ENCODE measurements at places on chromosomes 2 and 18. TPM values are rescaled to one million over a fixed set of nuclear protein-coding genes. Genes with fewer than 3 reads are reported as not detected.

- peak; percentile 66 for DNase-seq
Observed at GRCh38 chr2:40130251-40130994, 321.5 kb downstream of the SLC8A1 start.

DNA sequence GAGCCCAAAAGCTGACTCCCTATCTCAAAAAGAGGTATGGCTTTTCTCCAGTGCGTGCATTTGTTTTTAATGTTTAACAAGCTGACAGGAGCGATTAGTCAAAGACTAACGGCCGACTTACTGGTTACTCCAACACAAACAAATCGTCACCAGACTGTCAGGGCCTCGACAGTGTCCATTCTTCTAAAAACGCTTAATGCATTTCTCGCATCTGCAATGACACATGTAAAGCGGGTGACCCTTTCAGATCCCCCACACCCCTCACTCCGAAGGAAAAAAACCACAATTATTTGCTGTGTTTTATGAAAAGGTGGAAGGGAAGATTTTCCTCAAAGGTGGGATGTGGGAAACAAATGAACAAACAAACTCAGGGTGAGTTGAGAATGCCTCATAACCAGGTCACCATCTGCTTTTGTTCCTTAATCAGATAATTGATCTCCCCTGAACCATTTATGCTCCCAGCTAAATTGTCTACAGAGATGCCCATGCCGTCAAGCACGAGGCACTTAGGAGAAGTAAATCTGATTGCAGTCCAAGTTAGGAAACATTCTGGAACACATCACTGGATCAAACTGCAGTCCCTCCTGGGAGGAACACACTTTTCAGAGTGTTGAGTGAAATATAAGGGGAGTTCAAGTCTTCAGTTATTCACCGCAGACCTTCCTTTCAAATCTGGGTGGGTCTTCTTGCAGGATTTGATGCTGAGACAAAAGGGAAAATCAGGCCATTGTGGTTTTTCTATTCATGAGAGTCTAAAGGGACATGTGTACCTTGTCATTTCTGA, 340.8 kb downstream of the CMPK2 start:
- DNase-seq = no peak

- DNase-seq = no peak
Observed at GRCh38 chr2:184372484-184372883, 225.8 kb upstream of the ZNF804A start.

GRCh38 chr18:37321582-37322491, 243.8 kb downstream of the CELF4 start:
- no peak for DNase-seq

DNA sequence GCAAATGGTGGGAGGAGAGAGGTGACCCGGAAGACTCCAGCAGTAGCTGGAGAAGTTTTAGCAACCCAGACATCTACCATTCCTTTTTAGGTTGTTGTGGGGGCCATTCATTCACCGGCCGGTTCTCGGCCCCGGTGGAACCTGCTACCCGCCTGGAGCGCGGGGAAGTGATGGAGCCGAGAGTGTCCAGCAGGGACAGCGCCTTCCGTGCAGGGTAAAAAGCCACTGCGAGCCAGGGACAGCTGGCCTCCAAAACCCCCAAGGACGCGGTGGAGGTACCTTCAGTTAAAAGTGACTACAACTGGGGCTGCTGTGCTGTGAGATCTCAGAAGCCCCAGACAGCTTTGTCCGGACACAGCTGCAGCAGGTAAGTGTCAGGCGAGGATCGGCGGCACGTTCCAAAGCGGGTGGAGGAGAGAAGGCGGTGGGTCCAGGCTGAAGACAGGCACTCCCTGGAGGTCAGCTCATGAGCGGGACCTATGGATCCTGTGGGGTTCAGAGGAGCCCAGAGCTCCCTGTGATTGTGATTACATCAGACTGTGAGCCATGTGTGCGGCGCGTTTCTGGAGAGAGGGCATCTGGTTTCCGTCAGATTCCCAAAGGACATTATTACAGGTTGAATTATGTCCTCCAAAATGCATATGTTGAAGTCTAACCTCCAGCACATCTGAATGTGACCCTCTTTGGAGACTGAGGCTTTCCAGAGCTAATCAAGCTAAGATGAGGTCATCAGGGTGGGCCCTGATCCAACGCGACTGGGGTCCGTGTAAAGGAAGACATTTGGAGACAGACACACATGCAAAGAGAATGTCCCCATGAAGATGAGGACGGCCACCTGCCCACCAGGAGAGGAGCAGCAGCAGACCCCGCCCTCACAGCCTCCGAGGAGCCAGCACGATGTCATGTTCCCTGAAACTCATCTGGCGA, 276.3 kb downstream of the EIPR1 start:
- DNase-seq = no peak

GRCh38 chr2:95041824-95042442, 16.4 kb downstream of the MAL start:
- DNase-seq = no peak

DNA sequence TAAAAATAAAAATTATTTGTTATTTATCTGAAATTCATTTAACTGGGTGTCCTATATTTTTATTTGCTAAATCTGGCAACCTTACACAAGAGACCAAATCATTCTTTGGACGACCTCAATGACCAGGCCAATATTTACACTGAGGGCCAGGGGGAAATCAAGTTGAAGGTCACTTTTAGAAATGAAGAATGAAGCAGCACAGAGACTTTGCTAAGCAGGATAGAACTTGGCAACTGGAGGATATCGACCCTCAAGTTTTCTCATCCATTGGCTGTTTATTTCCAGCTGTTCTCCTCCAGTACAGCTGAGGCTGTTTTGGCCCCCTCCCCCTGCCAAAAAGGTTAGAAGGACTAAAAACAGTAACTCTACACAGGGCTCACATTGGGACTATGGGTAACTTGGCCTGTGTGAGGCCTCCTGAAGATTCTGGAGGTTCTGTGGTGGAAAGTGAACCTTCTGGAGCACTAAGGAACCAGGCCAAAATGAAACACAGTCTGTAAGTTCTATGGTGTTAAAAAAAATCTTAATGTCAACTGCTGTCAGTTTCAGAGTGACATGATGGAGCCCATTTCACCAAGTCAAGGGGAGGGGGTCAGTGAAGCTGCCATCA, 32.2 kb upstream of the ZFP36L2 start:
- no peak for DNase-seq

DNA sequence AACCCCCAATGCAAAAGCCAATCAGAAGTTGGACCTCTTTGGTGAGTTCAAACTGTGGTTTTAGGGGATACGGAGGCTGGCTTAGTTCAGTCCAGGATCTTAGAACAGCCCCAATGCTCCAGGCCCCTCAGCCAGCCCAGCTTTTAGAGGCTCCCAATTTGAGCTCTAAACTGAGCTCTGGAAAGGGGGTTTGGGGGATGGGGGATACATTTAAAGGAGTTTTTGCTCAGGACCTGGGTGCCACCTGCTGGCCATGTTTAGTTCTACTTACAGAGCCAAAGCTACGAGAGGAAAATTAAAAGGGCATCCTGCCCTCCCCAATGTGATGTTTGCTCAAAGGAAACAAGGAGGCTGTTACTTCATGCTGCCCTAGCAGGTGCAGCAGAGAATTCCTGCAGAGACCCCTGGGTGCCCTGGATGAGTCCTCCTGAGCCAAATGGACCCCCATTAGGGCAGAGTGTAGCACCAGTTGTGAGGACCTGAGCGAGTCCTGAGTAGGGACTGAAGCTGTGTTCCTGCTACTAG, 15.9 kb upstream of the TMEM214 start:
- DNase-seq = peak; percentile 61

- peak; percentile 92 for DNase-seq
Observed at GRCh38 chr2:173990970-173991819, 26.0 kb upstream of the SP3 start.

GRCh38 chr2:215540658-215541057, 104.8 kb upstream of the FN1 start:
- no peak for DNase-seq

GRCh38 chr2:88233216-88233615, 63.1 kb downstream of the THNSL2 start:
- no peak for DNase-seq

DNA sequence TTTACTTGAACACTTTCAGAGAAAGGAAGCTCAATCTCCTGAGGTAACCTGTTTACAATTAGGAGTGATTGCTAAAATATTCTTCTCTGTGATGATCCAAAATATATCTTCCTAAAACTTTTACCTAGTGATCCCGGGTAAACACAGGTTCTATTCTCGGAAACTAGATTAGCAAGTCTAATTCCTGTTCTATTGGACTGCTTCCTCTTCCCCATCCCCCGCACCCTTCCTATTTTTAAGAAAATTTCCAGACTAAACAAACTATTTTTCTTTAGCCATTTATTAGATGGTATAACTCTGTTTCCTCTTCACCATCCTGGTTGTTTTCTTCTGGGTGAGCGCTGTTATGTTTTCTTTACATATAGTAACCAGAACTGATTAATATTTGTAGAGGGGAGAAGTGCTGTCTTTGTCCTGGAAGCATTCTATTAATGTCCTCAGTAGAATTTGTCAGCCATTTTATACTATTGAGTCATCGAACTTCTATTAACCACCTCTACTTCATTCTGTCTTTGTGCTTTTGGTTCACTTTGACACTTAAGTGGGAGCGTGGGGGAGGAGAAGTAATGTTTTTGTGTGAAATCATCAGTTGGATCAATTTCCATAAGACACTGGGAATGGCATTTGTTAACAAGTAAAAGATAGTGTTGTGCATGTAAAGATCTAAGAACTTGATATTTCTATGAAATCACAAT, 31.8 kb downstream of the CREB1 start:
- DNase-seq = no peak

- no peak for DNase-seq
Observed at GRCh38 chr18:63708650-63709049, 5.9 kb downstream of the SERPINB11 start.

GRCh38 chr2:110843959-110844510, 111.7 kb downstream of the ACOXL start:
- DNase-seq = no peak

GRCh38 chr2:133166031-133166430, 402.2 kb downstream of the NCKAP5 start:
- DNase-seq = no peak

- DNase-seq = no peak
Observed at GRCh38 chr2:118062669-118063068, 25.6 kb upstream of the INSIG2 start.

DNA sequence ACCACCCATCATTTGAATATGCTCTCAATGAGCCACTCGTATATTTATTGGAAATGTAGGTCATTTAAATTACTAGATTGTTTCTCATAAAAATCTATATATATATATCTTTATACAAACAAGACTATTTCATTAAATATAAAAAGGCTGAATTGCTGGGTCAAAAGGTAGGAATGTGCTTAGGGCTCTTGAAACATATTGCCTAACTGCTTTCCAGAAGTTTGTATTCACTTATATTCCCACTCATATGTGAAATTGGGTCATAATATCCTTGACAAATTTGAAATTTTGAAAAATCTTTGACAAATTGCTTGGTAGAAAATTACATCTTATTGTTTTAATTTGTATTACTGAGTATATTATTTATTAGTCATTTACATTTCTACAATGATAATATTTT, 999.8 kb upstream of the CDH2 start:
- DNase-seq = no peak

GRCh38 chr2:97715951-97716694, 2.7 kb downstream of the ZAP70 start:
- no peak for DNase-seq

- DNase-seq = no peak
Observed at GRCh38 chr18:23876921-23877320, 137.6 kb upstream of the TTC39C start.

GRCh38 chr2:11245322-11245721, 90.1 kb downstream of the SLC66A3 start:
- DNase-seq = no peak

- no peak for DNase-seq
Observed at GRCh38 chr2:46562451-46562840, 83.1 kb downstream of the TMEM247 start.

DNA sequence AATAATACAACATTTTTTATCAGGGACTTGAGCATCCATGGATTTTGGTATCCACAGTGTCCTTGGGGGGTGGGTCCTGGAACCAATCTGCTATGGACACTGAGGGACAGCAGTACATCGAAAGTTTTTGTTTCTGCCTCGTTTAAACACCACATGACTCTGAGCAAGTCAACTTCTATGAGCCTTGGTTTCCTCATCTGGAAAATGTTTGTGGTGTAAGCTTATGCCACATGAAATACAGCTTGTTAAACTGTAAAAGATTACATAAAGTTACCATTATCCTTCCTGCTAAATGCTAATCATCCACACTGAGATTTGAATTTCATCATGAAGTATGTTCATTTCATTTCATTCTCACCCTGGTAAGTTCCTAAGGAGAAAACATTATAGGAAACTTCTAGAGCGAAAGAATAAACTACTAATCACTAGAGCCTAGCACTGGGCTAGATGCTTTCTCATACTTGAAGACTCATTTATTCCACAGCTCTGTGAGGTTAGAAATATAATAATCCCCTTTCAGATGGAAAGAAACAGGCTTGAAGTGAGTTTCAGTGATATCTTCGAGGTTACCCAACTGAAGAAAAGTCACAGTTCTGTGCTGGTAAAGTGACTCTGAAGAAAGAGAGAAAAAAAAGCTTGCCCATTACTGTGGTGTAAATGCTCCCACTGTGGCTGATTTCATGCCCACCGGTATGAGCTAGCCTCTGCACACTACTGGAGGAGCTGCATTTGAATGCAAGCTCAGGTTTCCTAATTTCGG, 29.2 kb downstream of the MCFD2 start:
- no peak for DNase-seq

DNA sequence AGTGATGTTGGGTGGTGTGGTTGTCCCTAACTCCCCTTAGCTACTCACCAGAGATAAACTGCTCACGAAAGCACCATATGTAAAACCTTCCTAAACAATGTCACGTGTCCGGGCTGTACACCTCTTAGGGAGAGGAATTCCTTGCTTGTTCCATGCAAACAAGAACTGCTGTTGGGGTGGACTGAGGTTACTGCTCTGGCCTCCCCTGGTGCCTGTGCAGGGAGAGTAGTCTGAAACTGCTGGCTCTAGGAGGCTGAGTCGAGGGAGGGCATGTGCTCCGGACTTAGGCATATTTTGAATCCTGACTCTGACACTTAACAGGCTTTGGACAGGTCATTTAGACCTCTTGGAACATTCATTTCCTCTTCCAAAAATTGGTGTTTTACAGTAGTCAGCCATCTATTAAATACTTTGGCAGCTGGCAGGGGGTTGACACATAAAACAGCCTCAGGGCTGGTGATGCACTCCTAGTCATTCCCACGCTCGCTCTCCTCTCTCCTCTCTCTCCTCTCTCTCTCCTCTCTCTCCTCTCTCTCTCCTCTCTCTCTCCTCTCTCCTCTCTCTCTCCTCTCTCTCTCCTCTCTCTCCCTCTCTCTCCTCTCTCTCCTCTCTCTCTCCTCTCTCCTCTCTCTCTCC, 10.6 kb downstream of the THNSL2 start:
- DNase-seq = no peak

The ARHGEF33 gene
- 0.32 TPM for total RNA-seq

The DYNAP gene
- not detected for total RNA-seq

The MRPL33 gene
- 356 TPM for total RNA-seq

The IL1R2 gene
- 1.4 TPM for total RNA-seq

The CIB4 gene
- total RNA-seq = not detected

The LINC00305 gene
- total RNA-seq = not detected

The POTEJ gene
- not detected for total RNA-seq

The NHEJ1 gene
- total RNA-seq = 7.5 TPM

The SPDYA gene
- total RNA-seq = 0.24 TPM

The HDHD2 gene
- 30.7 TPM for total RNA-seq

The CERKL gene
- not detected for total RNA-seq

Measured in Right ventricle myocardium superior (tissue), 1 donor.